Esophagus muscularis mucosa (tissue), 4 donors: ENCODE measurements at places on chromosomes 12 and 14. TPM values are rescaled to one million over a fixed set of nuclear protein-coding genes. Genes with fewer than 3 reads are reported as not detected.

GRCh38 chr14:59427653-59428580 lies 37.3 kb downstream of the GPR135 start:
- no peak for DNase-seq

DNA sequence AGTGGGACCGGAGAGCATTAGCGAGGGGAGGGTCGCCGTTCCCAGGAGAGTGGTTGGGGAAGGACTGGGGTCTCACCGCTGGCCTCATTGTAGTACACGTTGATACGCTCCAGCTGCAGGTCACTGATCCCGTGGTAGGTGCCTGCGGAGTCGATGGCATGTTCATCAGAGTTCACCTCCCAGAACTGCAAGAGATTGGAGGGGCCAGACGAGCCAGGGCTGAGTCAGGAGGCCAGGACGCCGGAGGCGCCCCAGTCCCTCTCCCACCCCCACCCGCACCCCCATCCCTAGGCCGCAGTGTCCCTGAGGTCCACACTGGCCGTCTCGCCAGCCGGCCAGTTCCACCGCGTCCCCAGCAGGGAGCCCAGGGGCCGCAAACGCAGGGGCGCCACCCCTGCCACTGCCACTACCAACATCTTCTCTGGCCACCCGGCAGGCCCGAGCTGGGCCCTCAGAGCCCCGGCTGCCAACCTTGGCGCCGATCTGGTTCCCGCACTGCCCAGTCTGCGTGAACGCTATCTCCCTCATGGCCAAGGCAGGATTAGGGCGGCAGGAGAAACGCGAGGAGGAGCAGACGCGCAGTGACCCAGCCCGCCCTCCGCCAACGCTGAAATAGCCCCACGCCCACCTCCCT lies 144.2 kb downstream of the ALG10 start:
- DNase-seq: no peak

- no peak for DNase-seq
Observed at GRCh38 chr12:57012600-57013465, 3.5 kb downstream of the TAC3 start.

DNA sequence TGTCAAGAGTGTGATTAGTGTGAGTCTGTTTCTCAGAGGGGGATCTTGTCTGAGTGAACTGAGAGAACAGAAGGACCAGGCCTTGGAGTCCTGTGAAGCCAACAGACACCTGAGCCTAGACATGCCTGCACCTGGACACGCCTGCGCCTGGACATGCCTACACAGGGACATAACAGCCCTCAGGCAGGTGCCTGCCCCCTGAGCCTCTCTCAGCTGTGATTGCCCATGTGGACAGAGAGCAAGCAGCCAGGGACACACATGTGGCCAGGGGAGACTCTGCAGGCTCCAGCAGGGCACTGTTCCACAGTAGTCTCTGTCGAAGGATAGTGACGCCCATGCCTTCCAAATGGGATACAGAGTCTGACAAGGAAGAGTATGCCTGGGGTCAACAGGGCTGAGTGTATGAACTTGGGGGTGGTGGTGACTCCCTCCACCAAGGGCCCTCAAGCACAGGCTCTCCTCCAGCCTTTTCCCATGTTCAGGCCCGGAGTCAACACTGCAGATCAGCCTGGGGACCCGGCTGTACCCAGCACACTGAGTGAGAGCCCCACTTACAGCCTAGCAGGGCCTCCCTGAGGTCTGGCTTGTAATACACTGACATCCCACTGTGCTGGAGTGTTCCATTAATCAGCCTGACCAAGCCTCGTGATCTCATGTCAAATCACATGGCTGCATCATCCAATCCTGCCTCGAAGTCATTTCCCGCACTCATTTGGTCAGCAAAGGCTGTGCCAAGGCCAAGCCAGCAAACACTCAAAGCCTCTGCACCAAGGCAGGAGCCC lies 173.0 kb downstream of the CALM1 start:
- DNase-seq: no peak

Gene KRT82
- total RNA-seq: not detected

Gene HCAR1
- total RNA-seq: not detected

Gene KIF5A
- total RNA-seq: 2.1 TPM

Gene OLR1
- 0.40 TPM for total RNA-seq
